Stimulated activated CD4-positive, alpha-beta T cell treated with anti-CD3 and anti-CD28 coated beads, Interleukin-12 subunit alpha, Interleukin-12 subunit beta, amount 100 ng/mL, for 48 hours (primary cell): ENCODE measurements at places on chromosomes 1 and 21.

DNA sequence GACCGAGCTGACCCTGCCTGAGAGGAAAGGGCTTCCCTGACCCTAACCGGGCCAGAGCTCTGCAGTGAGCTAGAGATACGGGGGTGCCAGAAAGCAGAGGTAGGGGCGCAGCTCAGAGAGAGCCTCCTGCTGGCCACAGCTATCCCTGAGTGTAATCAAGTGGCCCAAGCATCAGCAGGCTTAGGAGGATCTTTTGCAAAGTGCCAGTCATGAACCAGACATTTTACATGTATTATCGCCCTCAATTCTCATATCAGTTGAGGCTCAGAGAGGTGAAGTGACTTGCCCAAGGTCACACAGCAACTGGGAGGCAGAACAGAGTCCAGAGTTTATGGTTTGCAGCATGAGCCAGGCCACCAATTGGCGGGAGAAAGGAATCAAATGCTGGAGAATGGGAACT lies 7.0 kb upstream of the ID3 start:
- no peak for DNase-seq

DNA sequence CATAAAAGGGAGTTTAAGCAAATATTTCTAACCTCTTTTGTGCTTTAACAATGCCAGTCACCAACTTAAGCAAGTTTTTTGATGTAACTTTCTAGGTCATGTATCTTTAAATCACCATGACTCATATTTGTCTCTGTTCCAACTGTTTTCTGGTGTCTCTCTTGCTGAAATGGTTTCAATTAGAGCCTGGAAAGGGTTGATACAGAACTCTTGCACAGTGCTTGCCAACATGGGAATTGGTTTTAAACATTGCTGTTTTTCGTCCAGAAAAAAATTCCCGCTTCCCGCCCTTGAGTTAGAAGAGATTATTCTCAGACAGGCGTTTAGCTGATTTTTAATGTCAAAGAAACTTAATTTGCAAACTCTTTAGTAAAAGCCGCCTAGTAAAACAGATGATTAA lies 46.4 kb upstream of the SLC22A15 start:
- DNase-seq = no peak

DNA sequence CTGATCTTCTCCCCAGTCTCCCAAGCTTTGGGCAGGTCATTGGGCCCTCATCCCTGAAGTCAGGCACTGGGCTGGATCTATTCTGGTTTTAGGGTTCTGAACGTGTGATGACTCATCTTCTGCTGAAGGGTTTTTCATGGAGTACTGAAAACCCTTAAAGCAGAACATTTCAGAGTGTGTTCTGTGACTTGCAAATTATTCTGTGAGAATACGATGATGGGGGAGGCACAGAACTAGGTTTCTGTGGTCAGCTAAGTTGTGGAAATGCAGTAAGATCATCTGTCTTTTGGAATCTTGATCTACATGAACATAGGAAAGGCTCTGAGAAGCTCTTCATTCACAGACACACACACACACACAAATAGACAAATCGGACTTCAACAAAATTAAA lies 46.2 kb downstream of the NAV1 start:
- DNase-seq = no peak

DNA sequence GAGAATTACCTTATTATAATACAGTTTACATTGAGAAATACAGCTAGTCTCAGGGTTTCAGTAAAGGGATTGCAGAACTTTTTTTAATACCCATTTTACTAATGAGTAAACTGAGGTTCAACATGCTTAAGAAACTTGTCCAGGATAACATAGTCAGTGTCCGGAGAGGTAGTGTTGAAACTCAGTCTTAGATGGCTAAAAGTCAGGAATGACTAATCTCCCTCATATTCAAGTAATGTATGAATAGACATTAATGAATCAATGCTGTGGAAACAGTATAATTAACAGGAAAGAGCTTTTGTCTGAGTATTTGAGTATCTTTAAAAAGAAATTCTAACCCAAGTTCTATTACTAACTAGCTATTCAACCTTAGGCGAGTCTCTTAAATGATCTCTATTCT lies 397.6 kb downstream of the PLA2G4A start:
- no peak for DNase-seq

DNA sequence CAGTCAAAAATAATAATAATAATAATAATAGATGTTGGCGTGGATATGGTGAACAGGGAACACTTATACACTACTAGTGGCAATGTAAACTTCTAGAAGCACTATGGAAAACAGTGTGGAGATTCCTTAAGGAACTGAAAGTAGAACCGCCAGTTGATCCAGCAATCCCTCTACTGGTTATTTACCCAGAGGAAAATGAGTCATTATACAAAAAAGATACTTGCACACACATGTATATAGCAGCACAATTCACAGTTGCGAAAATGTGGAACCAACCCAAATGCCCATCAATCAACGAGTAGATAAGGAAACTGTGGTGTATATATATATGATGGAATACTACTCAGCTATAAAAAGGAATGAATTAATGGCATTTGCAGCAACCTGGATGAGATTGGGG lies 176.0 kb downstream of the PLPP3 start:
- DNase-seq = no peak
